Thoracic aorta (tissue), 2 donors: ENCODE measurements at places on chromosomes 5 and 9.

DNA sequence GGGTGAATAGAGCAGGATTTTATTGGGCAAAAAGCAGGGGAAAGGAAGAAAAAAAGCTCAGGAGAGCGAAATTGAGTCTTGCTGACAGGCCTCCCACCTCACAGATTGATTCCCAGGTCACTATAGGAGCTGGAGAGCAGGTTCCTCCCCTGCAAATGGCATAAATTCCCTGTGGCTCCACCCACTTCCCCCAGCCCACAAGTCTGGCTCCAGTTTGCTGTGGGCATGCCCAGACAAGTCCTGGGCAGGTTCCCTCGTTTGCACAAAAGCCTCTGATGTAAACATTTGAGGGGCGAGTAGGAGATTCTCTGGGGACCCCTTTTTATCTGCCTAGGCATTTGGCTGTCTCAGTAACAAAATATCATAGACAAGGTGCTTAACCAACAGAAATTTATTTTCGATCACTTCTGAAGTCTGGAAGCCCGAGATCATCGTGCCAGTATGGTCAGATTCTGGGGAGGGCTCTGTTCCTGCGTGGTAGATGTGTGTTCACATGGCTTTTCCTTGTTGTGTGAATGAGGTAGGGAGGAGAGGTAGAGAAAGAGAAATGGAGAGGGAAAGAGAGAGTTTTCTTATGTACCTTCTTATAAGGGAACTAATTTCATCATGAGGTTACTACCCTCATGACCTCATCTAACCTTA lies 614.5 kb downstream of the MAT2B start:
- DNase-seq: no peak

GRCh38 chr9:79673614-79674013 lies 101.8 kb downstream of the TLE4 start:
- no peak for DNase-seq

DNA sequence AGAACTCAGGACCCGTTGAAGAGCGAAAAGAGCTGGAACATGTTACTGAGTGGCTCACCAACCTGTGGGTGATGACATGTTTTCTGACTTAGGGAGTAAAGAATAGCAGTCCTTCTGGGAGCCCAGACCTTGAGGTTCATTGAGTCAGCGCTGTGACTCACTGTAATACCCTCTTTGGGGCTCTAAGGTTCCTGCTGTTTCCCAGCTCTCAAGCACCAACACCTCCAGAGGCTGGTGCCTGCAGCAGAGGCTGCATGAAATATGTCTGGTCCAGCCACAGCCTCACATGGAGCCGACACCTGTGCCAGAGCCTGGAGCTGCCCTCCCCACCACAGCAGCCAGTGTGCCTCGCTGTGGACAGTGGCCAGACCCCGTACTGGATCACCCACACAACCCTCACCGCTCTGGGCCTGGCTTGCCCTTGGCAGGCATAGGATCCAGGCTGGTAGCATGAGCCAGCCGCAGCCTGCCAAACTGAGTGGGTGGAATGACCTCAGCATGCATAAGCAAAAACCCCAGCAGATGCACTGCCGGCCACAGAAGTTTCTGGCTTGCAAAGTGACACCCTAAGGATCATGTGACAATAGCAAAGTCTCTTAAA lies 143.5 kb upstream of the MRPS30 start:
- no peak for DNase-seq

DNA sequence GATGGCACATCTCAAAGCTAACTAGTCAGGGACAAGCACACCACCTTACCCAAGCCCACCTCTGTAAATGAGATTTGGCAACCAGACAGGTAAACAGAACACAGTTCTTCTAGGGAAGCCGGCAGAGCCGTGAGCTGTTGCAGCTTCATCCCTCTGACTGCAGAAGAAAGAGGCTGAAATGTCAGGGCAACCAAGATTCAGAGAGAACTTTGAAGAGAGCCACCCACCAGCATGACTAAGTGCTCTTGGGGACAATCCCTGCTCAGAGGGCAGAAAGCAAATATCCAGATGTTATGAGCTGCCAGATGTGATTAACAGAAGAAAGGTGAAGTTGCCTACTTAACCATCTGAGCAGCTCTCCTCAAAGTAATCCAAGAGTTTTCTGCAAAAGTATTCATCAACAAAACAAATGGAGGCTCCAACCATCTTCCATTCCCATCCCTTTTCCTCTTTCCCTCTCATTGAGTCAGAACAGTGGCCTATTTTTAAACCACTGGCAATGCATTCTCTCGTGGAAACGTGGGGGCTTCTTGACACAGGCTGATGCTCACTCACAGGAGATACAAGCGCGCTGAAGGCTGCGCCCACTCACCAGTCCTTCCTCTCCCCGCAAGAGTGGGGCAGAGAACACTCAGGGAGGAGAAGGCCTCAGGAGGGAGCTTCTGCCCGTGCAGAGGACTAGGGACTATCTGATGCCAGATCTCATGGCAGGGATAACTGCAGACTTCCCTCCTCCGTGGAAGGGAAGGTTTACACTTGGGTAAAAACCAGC lies 57.1 kb downstream of the SLIT3 start:
- DNase-seq: no peak

DNA sequence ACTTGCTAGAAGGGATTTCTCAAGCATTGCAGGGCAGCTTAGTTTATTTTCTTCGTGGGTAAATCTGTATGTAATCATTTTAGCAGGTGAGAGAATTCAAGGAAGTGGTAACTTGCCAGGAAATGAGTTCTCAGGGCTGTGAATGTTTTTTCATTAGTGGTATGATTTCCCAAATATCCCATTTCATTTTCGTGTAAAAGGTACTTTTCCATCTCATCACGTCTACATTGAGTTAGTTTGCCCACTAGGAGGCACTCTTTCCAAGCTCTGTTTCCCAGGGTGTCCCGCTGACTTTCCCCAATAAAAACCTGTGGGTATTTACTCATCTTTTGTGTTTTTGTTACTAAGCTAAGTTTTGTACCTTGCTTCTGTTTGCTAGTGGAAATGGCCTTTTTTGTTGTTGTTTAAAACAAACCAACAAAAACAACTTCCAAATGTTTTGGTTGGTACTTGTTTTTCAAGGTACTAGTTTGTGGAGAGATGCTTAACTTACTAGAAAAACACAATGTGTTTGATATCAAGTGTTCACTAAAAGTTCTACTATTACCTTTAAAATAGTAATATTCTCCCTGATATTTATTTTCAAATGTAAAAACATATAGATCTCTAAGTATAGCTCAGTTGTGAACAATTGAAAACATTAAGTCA lies 373.6 kb downstream of the ADGRV1 start:
- peak; percentile 6 for DNase-seq

DNA sequence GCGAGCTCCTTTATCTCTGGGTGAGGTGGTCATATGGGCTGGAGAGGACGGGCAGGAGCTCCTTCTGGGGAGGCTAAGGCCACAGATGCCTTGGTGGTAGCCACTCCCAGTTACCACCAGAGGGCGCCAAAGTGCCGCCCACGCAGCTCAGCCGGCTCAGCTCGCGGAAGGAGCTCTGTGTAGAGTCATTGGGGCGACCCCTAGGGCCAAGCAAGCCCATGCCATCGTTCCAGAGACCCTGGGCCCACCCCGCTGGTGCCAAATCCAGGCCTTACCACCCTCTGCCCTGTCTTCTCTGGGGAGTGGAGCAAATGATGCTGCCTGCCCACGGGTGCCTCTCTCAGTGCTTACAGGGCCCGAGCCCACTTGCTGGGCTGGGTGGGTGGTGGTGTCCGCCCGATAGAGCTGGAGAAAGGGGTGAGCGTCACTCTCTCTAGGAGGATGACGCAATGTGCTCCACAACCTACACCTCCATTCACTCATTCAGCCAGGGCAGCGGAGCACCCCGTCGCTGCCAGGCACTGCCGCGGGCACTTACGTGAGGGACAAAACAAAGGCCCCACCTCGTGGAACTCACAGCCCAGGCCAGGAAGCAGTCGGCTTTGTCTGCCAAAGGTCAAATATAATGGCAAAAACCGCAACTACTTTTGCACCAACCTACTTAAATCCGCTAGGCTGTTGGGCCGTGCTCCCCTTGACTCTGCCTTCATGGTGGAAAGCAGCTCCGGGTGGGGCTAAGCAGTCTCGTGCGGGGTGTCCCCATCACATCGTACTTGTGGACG lies 13.8 kb downstream of the TSPAN17 start:
- no peak for DNase-seq

GRCh38 chr9:107931071-107931715 lies 441.6 kb upstream of the KLF4 start:
- DNase-seq: no peak

GRCh38 chr9:82598241-82599039 lies 464.5 kb downstream of the RASEF start:
- DNase-seq: no peak

DNA sequence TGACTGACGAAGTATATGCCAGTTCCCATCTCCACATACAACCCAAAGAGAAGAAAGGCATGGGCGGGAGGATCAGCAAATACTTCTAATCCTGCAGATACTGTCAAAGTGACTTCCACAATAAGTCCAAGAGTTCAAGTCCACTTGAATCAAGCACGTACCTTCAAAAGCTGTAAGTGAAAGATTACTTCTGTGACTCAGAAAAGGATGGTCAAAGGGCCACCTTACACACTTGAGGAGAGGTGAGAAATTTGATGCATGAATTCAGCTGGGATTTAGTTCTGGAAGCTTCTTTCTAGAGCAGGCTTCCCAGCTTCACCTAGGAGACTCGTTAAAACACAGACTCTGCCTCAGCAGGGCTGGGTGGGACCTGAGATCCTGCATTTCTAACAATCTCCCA lies 357.5 kb downstream of the GLIS3 start:
- DNase-seq: no peak

GRCh38 chr5:56951126-56951945 lies 587 bp downstream of the MIER3 start:
- no peak for DNase-seq

- DNase-seq: no peak
Observed at GRCh38 chr9:124284940-124285441, 27.2 kb downstream of the NEK6 start.

GRCh38 chr9:134962973-134963364 lies 45.3 kb upstream of the FCN1 start:
- DNase-seq: no peak

- no peak for DNase-seq
Observed at GRCh38 chr9:20315677-20316076, 306.6 kb downstream of the MLLT3 start.

DNA sequence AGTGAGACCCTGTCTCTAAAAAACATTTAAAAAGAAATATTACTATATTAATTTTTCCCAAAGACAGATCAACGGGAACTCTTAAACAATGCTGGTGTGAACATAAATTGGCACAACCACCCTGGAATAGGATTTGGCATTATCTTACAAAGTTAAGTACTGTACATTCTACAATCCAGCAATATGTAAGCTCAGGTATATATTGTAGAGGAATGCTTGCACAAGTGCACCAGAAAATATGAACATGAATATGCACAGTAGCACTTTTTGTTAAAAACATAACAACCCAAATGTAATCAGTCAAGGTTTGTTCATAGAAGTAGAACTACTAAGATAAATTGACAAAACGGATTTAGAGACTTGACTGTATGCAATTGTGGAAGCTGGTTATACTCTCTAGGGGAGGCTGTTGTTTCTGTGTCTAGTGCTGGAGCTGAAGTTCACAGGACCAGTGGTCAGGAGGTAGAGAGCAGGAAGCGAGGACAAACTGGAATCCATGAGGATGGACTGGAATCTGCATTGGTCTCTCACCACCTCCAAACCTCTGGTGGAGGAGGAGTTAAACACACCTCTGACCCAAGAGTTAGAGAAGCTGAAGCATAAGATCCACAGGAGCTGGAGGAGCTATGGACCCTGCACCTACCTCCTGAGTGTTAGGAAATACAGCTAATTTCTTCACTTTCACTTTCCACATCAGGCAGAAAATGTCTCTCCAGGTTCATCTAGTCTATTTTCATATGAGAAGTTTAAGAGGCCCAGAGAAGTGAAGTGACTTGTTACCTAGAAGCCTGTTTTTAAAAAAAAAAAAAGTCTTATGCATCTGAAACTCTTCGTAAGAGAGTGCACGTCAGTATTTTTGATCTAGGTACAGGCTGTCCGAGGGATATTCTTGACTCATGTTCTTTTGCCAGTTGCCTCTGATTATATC lies 20.3 kb upstream of the RIC1 start:
- DNase-seq: no peak

DNA sequence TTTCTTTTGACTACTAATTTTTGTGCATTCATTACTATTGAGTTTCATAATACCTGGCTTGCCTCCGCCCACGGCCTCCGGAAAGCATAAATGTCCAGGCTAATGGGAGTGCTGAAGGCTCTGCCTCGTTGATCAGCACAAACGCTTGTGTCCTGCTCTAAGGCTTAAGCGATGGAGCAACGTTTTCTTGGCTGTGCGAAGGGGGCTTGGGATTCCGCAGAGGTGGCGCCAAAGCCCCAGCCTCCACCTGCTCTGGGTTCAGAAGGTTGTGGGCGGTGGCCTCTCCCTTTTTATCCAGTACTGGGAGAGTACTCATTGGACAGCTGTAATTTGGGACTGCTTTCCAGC lies 19.7 kb downstream of the ANXA2R start:
- no peak for DNase-seq
